ENCODE measurements at places on chromosomes 13 and 19. TPM values are rescaled to one million over a fixed set of nuclear protein-coding genes. Genes with fewer than 3 reads are reported as not detected.

TNFRSF19 gene
- total RNA-seq, result 0.37 TPM

LMTK3 gene
- not detected for total RNA-seq

ZNF563 gene
- 4.3 TPM for total RNA-seq

ZNF420 gene
- total RNA-seq, result 5.3 TPM

RUBCNL gene
- total RNA-seq, result 2.3 TPM

PSG11 gene
- total RNA-seq, result not detected

SLC25A41 gene
- total RNA-seq, result 0.56 TPM

ATXN8OS gene
- total RNA-seq, result not detected

GPC5 gene
- 0.71 TPM for total RNA-seq

APLP1 gene
- 0.27 TPM for total RNA-seq

CATSPERD gene
- not detected for total RNA-seq

CCL25 gene
- total RNA-seq, result 0.51 TPM

SIGLEC5 gene
- total RNA-seq, result 0.92 TPM

KRTDAP gene
- total RNA-seq, result not detected

ZNF470 gene
- 1.4 TPM for total RNA-seq

PRRG2 gene
- total RNA-seq, result 5.3 TPM

RTBDN gene
- not detected for total RNA-seq

MYO16 gene
- total RNA-seq, result 1.2 TPM

PROZ gene
- 66.4 TPM for total RNA-seq

FAM124A gene
- 1.0 TPM for total RNA-seq

PEG3 gene
- total RNA-seq, result 3.0 TPM

GDF15 gene
- total RNA-seq, result 0.88 TPM

LILRA1 gene
- 1.3 TPM for total RNA-seq

TMEM272 gene
- 0.06 TPM for total RNA-seq

APBA3 gene
- total RNA-seq, result 10.7 TPM

BRME1 gene
- total RNA-seq, result 3.7 TPM

TMEM238 gene
- total RNA-seq, result 12.7 TPM

RAB3D gene
- total RNA-seq, result 4.5 TPM

ZNF776 gene
- 11.6 TPM for total RNA-seq

SULT2A1 gene
- 754 TPM for total RNA-seq

URAD gene
- total RNA-seq, result not detected

ZGLP1 gene
- 0.62 TPM for total RNA-seq

DENND1C gene
- 2.7 TPM for total RNA-seq

NALCN gene
- total RNA-seq, result 0.28 TPM

CBY2 gene
- total RNA-seq, result not detected
